ENCODE measurements at places on chromosomes 1 and 21.

- no peak for DNase-seq
Observed at GRCh38 chr21:15754640-15755039, 24.9 kb downstream of the USP25 start.

GRCh38 chr1:65757531-65757930, 35.2 kb upstream of the PDE4B start:
- no peak for DNase-seq

DNA sequence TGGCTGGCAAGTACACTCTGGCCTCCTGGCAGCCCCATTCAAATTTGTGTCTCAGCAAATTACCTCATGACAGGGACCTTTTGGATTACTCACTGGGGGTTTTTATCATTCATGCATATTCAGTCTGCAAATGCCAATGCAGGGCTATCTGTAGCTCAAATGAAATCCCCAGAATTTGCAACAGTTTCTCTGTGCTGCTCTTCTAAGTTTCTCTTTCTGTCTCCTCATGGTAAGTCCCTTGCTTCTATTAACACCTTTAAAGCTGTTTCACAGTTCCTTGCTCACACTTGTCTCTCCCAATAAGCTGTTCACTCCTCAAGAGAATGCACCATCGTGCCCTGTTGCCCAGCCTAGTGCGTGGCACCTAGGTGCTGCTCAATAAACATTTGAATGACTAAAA, 3.3 kb upstream of the FAM78B start:
- no peak for DNase-seq

DNA sequence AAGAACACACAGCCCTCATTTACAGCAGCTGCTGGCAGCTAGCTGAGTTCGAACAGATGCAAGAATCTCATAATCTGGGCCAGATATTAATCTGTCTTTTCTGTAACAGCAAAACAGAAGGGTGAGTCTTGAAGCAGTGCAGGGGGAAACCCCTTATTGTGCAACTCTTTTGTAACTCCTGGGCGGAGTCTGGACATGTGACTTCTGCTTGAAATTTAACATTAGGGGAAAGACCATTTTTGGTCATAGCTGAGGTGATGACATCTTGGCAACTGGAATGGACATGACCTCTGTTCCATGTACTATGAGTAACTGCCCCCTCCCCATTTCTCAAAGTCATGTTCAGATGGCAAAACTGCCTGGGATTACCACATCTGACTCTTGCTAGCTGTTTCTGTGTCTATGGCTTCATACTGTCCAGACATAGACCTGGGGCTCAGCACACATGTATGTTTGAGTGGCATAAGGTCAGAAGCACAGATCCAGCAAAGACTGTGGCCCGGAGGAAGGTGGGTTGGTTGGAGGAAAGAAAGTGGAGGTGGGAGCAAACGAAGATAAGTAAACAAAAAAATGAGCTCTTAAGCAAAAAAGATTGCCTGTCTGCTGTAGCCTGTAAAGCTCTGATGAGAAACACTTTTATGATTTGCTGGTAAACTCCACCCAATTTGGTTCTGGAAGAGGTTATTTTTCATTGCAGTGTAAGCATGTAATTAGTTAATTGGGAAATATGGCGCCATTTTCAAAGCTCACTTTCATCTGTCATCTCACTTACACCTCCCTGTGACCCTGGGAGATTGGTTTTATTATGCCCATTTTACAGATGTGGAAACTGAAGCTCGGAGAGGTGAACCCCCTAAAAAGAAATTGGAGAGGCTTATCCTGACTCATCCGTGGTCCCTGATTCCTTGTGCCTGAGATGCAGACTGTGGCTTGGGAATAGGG, 26.1 kb downstream of the ETS2 start:
- no peak for DNase-seq

DNA sequence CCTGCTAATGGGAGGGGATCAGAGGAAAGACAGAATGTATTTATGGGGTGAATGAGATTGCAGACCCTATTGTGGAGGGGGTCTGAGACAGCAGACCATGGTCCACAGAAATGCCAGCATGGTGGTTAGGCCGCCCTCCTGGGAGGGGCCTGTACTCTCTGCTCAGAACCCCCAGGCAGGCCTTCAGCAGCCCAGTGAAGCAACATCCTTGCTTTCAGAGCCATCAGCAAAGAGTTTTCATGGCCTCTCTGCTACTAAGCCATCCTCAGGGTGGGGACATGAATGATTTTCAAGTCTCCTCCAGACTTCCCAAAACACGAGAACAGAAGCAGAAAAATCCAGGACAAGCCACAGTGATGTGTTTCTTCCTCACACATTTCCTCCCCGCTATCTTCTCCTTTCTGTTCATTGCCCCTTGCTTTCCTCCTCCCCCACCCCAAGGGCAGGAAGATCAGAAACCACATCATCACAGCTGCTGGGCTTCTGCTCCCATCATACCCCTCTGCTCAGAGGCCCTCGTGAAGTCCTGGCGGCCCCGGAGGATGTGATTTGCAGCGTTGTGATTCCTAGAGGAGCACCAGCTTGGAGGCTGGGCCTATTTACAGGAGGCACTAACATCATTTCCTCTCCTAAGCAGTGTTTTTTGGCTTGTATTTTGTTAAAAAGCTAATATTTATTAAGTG, 48.0 kb downstream of the ABCA4 start:
- DNase-seq: no peak

DNA sequence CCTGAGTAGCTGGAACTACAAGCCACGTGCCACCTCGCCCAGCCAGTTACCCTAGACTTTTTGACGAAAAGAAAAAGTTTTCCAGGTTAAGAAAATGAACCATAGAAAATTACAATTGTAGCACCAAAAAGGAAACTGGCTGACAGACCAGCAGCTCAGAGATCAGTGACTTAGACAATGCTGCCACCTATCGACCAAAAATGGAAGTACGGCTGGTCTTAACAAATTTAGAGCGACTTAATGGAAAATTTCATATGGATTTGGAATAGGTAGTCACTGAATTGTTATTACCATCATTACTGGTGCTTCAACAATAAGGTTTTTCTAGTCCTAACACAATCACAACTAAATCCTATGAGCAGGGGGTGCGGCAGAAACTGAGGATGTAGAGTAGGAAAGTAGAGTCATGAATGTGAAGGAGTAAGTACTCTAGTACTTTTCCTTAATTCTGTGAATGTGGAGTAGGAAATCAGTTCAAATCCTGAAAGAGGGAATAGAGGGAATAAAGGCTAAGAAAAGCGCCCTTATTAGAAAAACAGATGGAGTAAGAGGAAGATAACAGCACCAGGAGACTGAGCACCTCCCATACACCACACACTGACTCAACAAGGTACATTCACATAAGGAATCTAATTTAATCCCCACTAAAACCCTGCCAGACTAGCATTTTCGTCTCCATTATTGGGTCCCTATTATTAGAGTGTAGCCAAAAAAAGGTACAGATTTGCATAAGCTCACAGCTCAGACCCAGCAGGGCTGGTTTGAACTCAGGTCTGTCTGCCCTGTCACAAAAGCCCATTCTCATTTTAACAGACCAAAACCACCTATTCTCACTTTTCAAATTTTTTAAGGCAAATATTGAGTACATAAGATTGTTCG, 37.9 kb upstream of the MGST3 start:
- peak; percentile 62 for DNase-seq

DNA sequence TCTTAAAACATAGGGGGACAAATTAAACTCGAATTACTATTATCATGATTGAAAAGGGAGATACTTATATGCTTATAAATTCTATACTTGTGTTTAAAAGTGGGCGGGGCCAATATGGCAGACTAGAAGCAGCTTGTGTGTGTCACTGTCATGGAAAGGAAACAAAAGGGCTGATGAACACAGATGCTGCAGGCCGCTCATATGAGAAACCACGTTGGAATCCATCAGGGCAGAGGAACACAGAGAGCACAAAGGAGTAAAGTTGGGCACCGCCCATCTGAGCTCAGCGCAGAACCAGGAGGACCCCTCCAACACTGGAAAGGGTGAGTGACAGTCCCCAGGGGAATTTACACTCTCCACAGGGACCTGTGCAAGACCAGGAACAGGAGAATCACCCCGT, 107.0 kb downstream of the SLC5A9 start:
- DNase-seq: no peak

DNA sequence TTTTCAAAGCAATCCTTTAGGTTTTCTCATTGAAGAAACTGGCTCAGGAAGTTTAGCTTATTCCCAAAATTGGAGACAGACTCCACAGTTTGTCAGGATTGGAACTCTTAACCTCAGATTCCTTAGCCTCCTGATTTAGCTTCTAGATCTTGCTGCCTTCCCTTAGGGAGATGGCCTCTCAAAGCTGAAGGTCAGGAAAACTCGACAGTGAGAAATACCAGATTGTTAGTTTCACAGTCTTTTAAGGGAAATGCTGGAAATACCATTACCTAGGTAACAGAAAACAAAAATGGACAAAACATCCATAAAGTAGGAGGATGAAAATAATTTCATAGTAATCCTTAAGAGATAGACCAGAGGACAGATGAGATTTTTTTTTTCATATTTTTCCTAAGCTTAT, 7.8 kb downstream of the RASAL2 start:
- no peak for DNase-seq

GRCh38 chr1:111471012-111471411, 2.8 kb upstream of the C1orf162 start:
- no peak for DNase-seq

DNA sequence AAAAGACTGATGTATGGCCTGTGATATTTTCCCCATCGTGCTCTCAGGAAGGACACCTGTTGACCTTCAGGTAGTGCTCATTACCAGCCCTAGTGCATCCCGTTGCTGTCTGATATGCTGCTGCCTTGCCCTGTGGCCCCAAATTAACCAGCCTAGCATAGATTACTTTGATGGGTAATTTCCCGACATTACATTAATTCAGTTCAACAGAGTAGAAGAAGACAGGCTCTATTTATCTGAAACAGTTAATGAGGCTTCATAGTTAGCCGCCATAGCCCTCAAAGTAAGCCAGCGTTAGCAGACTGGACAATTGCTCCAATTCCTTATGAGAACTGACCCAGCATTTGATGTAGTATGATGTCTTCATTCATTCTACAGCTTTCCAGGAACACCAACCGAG, 257.6 kb downstream of the OLFM3 start:
- no peak for DNase-seq

GRCh38 chr1:6848816-6849215, 63.6 kb downstream of the CAMTA1 start:
- DNase-seq: no peak

DNA sequence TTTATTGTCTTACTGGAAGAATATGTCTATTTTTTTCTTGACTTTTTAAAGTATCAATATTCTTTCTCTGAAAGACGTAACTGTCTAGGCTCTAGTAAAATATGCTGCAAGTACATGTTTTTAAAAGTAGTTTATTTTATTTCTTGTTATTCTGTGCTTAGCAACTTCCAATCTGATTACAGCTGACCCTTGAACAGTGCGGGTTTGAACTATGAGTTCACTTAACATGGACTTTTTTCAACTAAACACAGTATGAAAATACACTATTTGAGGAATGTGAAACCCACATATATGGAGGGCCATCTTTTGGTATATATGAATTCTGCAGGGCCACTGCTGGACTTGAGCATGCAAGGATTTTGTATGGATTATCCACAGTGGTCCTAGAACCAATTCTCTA, 26.8 kb downstream of the GBP6 start:
- DNase-seq: no peak

- no peak for DNase-seq
Observed at GRCh38 chr21:33238146-33238545, 8.4 kb downstream of the IFNAR2 start.

DNA sequence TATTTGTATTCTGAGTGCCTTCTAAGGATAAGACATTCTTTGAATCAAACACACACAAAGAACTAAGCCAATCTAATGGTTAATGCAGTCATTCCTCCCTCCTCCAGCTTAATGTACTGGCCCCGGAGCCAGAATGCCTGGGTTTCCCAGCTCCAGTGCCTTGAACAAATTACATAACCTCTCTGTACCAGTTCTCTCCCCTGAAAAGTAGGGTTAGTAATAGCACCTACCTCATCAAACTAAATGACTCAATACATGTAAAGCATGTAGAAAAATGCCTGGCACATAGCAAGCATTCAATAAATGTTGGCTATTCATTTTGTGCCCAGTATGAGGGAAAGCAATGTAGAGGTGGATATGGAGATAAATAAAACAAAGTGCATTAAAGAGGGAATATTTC, 14.0 kb downstream of the C1orf52 start:
- DNase-seq: no peak
